Fibroblast of villous mesenchyme (primary cell): ENCODE measurements at places on chromosomes 11 and 22.
A peak's percentile ranks its signal among the peaks of the same experiment; 100 is the strongest.

GRCh38 chr11:126134461-126135155, 71.9 kb upstream of the CDON start:
- DNase-seq: no peak

- no peak for DNase-seq
Measured at GRCh38 chr11:37968148-37968547, 1370.1 kb upstream of the RAG2 start.

- DNase-seq: no peak
Measured at GRCh38 chr11:5279471-5280090, 9.8 kb upstream of the HBE1 start.

- peak; percentile 14 for DNase-seq
Measured at GRCh38 chr11:72642043-72642883, 32.0 kb downstream of the PDE2A start.
